Stimulated activated CD8-positive, alpha-beta memory T cell treated with anti-CD3 and anti-CD28 coated beads, Interleukin-7, amount 100 ng/mL, for 1 hour (primary cell): ENCODE measurements at places on chromosomes 5 and 9.

- DNase-seq: no peak
These were observed 21.0 kb upstream of the MRNIP start for GRCh38 chr5:179879690-179880010.

DNA sequence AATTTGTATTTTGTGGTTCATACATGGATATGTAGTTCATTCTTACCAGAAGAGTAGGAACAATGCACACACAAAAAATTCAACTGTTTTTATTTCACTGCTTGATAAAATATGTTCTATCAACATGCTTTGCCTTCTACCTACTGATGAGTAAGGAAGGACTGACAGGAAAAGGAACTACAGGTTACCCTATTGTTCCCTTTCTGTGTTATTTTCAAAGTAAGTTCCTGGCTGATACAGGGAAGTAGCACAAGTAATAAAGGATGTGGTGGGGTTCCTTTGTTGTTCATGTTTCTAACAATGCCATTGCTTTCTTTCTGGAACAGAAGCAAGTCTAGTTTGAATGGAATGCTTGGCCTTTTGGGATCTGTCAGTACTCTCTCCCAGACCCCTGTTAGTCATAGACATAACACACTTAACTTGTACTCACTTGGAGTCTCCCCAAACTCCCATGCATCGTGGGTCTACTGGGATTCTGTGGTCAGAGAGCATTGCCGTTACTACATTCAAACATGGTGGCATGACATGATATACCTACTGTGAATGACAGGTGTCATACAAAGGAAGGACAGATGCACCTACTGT is 20.2 kb upstream of the ALDOB start:
- DNase-seq: no peak

GRCh38 chr5:31990081-31990650 is 184.0 kb downstream of the GOLPH3 start:
- no peak for DNase-seq

DNA sequence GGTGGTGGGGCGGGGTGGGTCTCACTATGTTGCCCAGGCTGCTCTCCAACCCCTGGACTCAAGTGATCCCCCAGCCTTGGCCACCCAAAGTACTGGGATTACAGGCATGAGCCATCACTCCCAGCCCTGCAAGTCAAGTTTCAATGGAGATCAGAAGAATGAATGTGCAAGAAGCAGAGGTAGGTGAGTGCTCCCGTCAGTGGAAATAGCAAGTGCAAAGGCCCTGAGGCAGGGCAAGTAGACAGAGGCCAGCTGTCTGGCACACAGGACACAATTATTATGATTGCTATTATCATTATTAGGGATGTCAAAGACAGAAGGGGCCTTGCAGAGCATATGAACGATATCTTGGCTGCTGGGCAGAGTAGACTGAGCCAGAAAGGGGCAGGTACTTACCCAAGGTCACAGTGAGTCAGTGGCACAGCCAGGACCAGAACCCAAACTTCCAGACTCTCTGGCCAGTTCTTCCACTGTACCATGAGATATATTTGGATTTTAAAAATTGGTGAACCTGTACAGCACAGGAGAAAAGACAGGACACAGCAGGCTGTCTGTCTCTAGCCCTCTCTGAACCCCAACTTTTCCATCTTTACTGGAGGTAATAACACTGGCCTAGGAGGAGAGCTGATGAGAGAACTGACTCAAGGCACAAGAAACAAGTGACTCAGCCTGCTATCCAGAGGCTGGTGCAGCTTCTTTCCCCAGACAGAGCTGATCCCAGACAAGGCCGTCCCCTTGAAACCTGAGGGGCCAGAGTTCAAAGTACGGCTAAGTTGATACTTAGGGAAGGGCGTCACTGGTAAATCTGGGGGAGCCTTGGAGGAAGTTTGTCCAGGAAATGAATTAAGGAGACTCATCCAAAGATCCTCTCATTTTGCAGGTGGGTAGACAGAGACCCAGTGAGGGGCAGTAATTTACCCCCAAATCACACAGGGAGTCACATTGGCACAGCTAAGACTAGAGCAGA is 1.4 kb downstream of the HDHD3 start:
- no peak for DNase-seq

DNA sequence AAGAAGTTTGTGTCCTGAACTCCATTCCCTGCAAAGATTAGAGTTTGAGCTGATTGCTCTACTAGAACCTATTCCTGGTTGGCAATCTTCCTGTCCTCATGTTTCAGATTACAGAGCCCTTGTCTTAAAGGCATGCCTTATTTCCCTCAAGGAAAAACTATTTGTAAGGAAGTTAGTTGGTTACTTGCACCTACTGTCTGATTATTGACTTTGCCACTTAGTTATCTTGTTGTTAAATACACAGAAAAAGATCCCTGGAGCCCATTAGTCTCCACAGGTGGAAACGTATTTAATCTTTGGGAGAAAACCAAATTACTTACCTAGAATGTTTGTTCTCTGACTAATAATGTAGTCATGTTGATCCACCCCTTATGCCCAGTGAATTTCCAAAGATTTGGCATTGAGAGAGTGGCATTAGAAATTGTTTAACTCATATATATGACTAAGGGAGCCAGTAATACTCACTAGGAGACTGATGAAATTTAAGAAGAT is 132.3 kb upstream of the ELL2 start:
- no peak for DNase-seq

GRCh38 chr5:15700373-15700772 is 200.4 kb downstream of the FBXL7 start:
- no peak for DNase-seq

- no peak for DNase-seq
These were observed 39.1 kb downstream of the SH3RF2 start for GRCh38 chr5:145975361-145976066.

GRCh38 chr9:127880143-127880542 is 2.7 kb upstream of the AK1 start:
- DNase-seq: no peak

DNA sequence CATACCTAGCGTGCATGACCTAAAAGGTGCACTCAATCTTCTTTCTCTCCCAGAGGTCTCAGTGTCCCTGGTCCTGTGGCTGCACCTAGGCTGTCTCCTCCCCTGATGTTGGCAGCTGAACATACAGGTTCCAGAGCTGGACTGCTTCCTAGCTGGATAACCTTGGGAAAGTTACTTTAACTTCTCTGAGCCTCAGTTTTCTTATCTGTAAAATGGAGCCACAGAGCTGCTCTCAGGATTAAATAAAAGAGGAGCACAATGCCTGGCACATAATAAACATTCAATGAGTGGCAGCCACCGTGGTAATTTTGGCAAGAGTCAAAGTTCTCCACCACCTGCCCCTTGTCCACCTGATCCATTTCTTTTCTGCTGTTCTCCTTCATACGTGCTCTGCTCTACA is 14.0 kb downstream of the MORN5 start:
- DNase-seq: no peak

DNA sequence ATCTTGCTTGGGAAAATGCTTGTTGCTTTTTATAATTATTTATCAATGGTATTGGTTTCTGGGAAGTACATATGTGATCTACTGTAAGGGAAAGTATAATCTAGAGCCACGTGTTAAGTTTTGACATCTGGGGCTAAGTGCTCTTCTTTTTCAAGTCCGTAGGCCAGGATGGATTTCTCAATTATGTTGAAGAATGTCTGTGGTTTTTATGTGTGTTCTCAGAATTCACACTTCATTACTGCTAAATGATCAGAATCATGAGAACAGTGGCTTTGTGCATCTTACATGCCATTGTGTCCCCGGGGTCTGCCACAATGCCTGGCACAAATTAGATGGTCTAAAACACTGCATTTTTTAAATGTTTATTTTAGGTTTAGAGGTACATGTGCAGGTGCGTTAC is 14.5 kb upstream of the AUH start:
- DNase-seq: no peak

DNA sequence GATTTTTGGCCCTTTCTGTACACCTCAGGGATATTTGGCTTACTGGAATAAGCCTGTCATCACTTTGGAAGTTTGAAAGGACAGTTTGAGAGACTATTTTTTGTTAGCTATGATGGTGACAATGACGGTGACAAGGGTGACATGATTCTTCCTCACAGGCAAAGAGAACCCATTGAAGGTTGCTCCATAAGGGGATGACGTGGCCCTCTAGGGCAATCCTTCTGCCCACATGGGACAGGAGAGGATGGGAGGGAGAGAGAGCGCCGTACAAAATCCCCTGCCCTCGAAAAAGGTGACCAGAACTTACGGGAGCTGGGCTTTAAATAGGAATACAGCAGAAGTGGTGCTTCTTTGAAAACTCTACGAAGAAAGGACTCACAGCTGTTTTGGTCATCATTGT is 22.6 kb downstream of the HRH2 start:
- DNase-seq: no peak

GRCh38 chr5:154778534-154778933 is 23.4 kb downstream of the LARP1 start:
- DNase-seq: no peak

DNA sequence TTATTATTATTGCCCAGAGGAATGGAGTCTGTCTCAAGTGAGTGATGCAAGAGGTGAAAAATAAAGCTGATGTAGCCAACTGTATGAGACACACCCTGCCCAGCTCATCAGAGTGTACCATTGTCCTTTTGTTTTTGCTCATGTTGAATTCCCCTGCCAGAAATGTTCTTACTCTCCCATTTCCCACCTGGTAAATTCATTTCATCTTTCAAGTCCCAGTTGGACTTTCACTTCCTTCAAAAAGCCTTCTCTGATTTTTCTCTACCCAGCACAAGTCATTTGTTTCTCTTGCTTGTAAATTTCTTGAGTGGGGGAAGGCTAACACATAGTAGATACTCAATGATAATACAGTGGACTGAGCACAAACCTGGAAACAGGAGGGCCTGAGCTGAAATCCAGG is 394.5 kb upstream of the ZNF462 start:
- DNase-seq: no peak

GRCh38 chr5:107424491-107424890 is 246.2 kb downstream of the EFNA5 start:
- DNase-seq: no peak

DNA sequence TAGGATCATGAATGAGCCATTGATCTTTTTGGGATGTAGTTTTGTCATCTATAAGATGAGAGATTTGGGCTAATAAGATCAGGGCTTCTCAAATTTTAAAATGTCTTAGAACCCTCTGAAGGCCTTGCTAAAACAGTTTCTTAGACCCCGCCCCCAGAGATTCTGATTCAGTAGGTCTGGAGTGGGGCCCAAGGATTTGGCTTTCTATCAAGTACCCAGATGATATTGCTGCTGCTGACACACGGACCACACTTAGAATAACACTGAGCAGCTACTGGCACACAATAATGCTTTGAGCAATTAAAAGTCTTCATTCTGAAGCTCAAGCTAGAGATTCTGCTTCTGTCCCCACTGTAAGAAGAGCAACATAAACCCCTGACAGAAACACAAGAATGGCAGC is 216.7 kb downstream of the SMARCA2 start:
- no peak for DNase-seq

GRCh38 chr9:137969685-137970084 is 92.1 kb downstream of the CACNA1B start:
- DNase-seq: no peak

DNA sequence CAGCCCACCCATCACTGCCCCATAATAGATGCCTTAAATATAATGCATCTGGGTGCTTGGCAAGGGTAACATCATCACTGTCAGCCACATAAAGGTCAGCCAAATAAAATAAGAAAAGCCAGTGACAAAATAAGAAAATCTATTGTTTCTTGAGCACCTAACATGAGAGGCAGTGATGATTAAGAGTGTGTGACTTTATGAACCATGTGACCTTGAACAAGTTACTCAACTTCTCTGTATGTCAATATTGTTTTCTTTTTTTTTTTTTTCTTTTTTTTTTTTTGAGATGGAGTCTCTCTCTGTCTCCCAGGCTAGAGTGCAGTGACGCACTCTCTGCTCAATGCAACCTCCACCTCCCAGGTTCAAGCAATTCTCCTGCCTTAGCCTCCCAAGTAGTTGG is 98.7 kb downstream of the CDK5RAP2 start:
- no peak for DNase-seq

DNA sequence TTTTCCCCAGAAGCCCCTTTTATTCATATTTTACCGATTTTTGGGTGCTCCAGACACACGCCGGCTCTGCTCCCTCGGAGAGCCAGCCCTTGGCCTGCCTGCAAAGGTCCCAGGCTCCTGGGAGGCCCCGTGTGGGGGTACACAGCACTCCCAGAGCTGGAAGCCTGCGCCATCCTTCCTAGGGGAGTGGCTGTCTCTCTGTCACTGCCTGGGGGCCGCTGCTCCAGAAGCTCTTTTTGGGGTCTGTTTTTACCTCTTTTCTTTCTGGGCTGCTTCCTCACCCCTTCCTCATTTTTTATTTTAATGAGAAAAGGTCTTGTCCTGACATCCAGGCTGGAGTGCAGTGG is 119.1 kb upstream of the COL5A1 start:
- no peak for DNase-seq
